ENCODE measurements at places on chromosomes 2 and 18.

- DNase-seq: no peak
These were observed 9.6 kb upstream of the B3GNT2 start for GRCh38 chr2:62186156-62186905.

DNA sequence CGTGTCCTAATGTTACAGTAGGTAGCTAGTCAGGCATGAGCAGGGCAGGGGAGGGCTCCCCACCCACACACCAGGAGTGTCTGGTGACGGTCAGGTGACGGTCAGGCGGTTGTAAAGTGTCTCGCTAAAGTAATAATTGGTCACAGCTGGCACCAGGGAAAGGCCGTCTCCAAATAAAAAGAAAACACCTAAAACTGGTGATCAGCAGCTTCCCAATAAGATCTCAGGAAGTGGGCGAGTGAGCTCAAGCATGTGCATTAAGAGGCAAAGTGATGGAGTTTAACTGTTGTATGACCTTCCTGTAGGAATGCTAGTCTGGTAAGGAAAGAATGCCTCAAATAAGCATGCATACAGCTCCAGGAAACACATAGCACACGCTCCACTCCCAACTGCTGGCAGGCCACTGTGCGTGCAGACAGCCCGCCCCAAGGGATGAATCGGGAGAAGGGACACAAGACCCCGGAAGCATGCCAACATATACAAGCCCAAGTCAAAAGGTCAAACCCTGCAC is 177.1 kb downstream of the RNF144A start:
- DNase-seq: no peak

- no peak for DNase-seq
These were observed 80.6 kb upstream of the HS6ST1 start for GRCh38 chr2:128399256-128399655.

DNA sequence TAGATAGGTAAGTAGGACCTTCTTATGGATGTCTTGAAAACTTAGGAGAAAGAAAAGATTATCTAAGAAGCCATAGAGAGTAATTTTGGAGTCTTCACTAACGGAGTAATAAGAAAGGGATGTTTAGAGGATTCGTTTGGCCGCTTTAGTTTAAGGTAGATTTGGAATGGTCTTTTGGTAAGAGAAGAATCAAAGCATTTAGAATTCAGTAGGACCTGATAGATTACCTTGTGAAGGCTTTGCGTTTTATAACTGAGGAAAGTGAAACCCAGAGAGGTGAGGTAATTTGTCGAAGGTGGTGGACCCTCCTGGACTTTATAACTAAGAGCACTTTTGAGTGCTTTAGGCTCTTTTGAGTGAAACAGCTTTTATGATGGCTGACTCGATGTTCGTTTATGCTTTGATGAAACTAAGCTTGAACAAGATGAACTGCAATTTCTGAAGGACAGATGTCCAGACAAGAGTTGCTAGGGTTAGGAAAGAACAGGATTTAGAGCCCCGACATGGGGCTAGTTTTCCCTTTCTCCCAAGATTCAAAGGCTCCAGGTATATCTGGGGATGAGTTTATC is 1.3 kb downstream of the MYL12B start:
- no peak for DNase-seq

GRCh38 chr2:85680707-85681371 is 12.8 kb upstream of the SFTPB start:
- no peak for DNase-seq

- no peak for DNase-seq
These were observed 260.5 kb upstream of the RASGRP3 start for GRCh38 chr2:33215983-33216382.

Measured in activated T-cell treated with anti-CD3 and anti-CD28 coated beads for 48 hours (primary cell).